Astrocyte of the cerebellum (primary cell): ENCODE measurements at places on chromosomes 13 and 19.
A peak's percentile ranks its signal among the peaks of the same experiment; 100 is the strongest.

DNA sequence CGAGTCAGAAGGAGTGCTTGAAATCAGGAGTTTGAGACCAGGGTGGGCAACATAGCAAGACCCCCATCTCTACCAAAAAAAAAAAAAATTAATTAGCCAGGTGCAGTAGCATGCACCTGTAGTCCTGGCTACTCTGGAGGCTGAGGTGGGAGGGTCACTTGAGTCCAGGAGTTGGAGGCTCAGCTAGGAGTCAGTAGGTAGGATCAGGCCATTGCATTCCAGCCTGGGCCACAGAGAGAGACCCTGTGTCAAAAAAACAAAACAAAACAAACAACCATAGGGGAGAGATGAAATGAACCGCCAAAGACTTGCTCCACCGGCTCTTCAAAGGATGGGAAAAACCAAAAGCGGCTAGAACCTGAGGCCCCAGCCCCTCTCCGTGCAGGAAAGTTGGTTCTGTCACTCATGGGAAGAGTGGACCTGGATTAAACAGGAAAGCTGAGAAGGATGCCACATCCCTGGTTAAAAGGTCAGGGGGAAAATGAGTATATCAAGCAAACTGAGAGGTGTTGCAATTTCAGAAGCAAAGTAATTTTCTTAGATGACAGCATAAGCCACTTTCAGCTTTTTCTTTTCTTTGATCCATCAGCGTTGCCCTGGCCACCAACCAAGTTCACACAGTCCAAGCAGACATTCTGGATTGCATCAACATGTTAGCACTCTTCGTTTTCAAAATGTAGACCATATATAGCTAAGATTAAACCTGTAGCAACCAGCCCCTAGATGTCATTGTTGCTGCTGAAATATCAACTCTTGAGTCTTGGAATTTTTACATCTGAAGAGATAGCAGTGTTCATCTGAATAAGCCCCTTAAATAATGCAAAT, 8.9 kb upstream of the ZNF507 start:
- no peak for DNase-seq

GRCh38 chr13:91776611-91777193, 378.3 kb downstream of the GPC5 start:
- no peak for DNase-seq

GRCh38 chr13:98335721-98336120, 158.7 kb upstream of the RNF113B start:
- DNase-seq: no peak

DNA sequence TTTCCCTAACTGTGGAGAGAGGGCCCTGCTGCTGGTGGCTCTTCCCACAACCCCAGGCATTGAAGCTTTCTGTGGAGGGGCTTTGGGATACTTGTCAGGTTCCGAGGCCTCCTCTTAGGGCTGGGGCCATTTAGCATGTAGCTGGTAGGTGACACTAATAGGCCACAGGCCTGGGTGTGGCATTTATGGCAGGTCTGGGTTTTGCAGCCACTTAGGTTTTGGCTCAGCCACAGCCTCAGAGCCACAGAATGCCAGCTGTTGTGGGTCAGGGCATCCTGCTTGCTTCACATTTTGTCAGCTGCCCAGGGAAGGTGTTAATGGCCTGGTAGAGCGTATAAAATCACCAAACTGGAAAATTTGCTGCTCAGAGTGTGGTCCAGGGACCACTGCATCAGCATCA, 15.7 kb downstream of the FAM124A start:
- no peak for DNase-seq

DNA sequence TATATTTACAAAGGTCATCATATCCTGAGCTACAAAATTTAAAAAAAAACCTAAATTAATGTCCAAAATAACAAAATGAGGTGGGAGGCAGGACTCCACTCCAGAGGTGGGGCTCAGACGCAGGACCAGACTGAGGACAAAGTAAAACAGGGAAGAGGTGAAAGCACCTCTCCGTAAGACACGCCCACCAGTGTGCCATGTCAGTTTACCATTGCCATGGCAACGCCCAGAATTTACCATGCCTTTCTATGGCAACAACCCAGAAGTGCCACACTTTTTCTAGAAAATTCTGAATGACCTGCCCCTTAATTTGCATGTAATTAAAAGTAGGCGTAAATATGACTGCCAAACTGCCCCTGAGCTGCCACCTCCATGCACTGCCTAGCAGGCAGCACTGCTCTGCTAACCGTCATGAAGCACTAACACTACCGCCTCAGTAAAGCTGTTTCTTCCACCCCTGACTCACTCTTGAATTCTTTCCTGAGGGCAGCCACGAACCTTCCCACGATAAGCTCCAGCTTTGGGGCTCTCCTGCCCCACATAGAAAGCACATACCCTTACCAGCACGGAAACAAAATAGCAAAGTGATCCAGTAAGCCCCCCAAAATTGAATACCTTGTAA, 22.3 kb upstream of the PDCD5 start:
- no peak for DNase-seq

- DNase-seq: no peak
These were observed 15.0 kb upstream of the CFAP97D2 start for GRCh38 chr13:114164053-114164452.

GRCh38 chr13:26589754-26590153, 32.3 kb downstream of the WASF3 start:
- DNase-seq: no peak

DNA sequence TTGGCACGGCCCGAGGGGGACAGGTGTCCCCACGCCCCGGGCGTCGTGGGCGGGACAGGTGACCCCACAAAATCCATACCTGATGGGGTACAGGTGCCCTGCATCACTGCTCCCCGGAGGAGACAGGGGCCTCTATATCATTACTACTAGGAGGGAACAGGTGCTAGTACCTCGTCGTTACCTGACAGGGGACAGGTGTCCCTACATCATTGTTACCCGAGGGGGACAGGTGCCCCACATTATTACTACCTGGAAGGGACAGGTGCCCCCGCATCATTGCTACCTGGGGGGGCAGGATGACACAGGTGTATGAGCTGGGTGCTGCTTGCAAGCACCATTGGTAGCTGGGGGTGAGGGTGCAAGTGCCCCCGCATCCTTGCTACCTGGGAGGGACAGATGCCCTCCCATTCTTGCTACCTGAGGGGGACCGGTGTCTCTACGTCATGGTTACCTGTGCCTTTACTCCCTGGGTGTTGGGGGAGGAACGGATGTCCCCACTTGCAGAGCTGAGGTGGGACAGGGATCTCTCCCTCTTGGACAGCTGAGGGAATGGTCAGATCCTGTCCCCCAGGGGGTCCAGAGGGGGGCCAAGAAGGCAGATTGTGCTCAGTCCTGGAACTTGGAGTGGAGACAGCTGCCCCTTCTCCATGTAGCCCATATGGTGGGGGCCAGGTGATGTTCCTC, 620 bp downstream of the CRTC1 start:
- no peak for DNase-seq

DNA sequence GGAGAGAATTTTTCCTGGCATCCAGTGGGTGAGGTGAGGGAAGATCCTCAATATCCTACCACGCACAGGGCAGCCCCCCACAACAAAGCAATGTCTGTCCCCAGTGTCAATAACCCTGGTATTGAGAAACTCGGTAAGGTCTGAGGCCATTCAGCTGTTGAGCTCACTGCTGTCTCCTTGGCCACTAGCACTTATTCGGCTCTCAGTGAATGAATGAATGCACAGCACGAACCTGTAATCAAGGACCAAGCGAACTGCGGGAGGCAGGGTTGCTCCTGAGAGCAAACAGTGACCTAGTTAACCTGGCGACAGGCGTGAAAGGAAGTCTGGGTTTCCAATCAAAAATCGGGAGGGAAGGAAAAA, 640 bp downstream of the ZSCAN5A start:
- no peak for DNase-seq

GRCh38 chr13:53631511-53631910, 602.9 kb downstream of the OLFM4 start:
- DNase-seq: no peak

GRCh38 chr19:7833225-7834099, 3.4 kb downstream of the EVI5L start:
- DNase-seq: no peak

DNA sequence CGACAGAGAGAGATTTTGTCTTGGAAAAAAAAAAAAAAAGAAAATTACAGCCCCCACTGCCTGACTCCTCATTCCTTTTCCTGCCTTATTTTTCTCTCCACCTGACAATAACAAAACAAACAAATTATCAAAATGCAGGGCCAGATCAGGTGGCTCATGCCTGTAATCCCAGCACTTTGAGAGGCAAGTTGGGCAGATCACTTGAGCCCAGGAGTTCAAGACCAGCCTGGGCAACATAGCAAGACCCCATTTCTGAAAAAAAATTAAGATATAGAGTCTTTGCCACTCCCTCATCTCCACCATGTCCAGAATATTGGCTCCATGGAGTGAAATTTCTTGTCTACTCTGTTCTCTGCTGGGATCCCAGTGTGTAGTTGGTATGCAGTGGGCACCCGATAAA, 7.2 kb downstream of the CERS4 start:
- no peak for DNase-seq

DNA sequence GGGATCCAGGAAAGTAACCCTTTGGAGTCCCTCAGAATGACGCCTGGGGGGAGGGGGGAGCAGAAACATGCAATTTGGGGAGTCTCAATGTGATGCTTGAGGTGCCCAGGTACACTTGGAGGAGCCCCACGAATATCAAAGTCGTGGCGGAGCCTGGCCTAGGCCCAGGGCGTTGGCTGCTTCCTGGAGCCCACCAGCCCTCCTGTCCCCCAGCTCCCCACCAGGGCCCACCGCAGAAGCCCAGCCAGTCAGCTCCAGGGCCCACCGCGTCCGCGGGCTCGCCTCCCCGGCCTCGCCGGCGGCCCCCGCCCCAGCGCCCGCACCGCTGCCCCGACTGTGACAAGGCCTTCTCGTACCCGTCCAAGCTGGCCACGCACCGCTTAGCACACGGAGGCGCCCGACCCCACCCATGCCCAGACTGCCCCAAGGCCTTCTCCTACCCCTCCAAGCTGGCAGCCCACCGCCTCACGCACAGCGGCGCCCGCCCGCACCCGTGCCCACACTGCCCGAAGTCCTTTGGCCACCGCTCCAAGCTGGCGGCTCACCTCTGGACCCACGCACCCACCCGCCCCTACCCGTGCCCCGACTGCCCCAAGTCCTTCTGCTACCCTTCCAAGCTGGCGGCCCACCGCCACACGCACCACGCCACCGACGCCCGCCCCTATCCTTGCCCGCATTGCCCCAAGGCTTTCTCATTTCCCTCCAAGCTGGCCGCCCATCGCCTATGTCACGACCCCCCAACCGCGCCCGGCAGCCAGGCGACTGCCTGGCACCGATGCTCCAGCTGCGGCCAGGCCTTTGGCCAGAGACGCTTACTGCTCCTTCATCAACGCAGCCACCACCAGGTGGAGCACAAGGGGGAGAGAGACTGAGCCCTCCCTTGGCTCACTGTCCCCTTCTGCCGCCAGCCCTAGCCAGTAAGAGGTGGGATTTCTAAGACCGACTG, 2.1 kb downstream of the ZNF575 start:
- peak; percentile 46 for DNase-seq

DNA sequence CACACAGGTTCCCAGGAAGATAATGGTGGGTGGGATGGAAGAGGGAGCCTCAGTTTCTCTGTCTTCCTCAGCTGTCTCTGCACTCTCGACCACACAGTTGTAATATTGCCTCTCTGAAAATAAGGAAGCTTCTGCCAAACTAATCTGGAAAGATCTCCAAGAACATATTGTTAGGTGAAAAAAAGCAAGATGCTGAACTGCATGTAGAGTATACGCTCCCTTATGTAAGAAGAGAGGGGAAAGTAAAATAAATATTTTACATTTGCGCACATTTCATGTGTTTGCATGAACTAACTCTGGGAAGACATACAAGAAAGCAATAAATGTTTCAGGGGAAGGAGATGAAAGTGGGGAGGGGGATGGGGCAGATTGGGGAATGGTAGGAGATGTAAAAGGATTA, 41.9 kb upstream of the CACNA1A start:
- DNase-seq: no peak

GRCh38 chr19:3047496-3048189, 14.7 kb downstream of the TLE5 start:
- peak; percentile 24 for DNase-seq

DNA sequence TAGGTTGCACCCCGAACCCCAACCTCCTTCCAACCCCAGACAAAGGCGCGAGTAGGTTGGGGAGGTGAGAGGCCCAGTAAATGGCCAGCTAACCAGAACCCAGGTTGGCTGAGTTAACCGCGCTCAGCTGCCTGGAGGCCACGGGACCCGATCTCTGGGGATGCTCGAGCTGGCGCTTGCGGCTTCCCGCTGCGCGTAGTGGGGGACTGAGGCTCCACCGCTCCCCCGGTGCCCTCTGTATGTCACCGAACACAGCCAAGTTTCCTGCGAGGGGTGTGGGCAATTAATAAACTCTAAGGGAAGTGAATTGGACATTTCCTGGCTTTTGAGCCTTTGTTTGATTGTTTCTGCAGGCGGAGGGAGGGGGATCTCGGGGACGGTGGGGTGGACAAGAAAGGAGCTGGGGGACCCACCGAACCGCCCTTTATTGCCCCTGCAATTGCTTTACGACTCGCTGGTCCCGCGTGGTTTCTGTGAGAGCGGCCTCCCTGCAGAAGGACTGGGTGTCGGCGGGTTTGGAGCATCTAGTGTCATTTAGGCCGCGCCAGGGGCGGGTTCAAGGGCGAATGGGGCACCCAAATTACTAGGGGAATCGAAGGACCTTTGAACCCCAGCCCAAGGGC, 3.5 kb upstream of the ZIC5 start:
- no peak for DNase-seq

GRCh38 chr13:108528303-108528702, 101.1 kb upstream of the MYO16 start:
- no peak for DNase-seq

- DNase-seq: no peak
These were observed 9.4 kb downstream of the LCP1 start for GRCh38 chr13:46172531-46172991.

GRCh38 chr13:95391785-95392184, 90.5 kb upstream of the ABCC4 start:
- no peak for DNase-seq

DNA sequence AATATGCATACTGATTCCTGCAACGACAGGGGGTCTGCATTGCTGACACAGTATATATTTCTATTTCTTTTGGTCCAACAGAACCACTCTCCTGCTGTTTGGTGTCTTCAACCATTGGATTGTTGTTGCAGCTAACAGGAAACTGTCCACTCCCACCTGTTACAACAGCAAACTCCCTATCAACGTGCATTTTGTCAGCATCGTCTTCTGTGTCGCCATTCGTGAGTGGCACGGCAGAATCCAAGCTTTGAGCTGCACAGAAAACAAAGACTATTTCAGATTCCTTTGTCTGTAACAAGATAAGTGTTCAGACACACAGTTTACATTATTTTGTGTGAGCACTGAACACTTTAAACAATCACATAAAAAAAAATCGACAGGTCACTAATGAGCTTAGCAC, 31.3 kb downstream of the ANKRD10 start:
- no peak for DNase-seq

- no peak for DNase-seq
These were observed 268.9 kb downstream of the IRS2 start for GRCh38 chr13:109517517-109517916.
